Activated CD4-positive, alpha-beta T cell treated with anti-CD3 and anti-CD28 coated beads for 36 hours (primary cell): ENCODE measurements at places on chromosomes 4 and X.

GRCh38 chrX:51878056-51878455 is 15.4 kb upstream of the MAGED1 start:
- no peak for DNase-seq

- DNase-seq: no peak
Observed at GRCh38 chr4:187294861-187295260, 571.2 kb upstream of the FAT1 start.

- DNase-seq: no peak
Observed at GRCh38 chr4:158189422-158189821, 16.6 kb upstream of the GASK1B start.

GRCh38 chr4:589219-589963 is 13.3 kb upstream of the TMEM271 start:
- DNase-seq: no peak

DNA sequence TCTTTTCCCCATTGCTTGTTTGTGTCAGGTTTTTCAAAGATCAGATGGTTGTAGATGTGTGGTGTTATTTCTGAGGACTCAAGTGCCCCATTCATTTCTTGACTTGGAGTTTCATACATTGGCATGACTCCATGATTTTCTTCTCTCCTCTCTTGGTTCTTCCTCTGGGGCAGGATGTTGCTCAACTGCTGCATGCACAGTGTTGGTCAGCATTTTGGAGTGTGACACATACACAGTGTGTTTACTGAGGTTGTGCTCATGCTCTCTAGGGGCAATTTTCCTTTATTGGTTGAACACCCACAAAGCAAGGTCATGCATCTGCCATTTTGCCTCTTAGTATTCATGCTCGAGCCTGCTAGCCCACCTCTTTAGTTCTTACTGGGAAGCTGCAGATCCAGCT is 1993.8 kb downstream of the ARAP2 start:
- no peak for DNase-seq

- DNase-seq: peak; percentile 51
Observed at GRCh38 chr4:36208893-36209473, 35.3 kb downstream of the ARAP2 start.
